Stimulated activated CD4-positive, alpha-beta T cell treated with anti-CD3 and anti-CD28 coated beads, Interleukin-4, amount 100 ng/mL, for 24 hours (primary cell): ENCODE measurements at places on chromosomes 3 and 15.
A peak's percentile ranks its signal among the peaks of the same experiment; 100 is the strongest.

DNA sequence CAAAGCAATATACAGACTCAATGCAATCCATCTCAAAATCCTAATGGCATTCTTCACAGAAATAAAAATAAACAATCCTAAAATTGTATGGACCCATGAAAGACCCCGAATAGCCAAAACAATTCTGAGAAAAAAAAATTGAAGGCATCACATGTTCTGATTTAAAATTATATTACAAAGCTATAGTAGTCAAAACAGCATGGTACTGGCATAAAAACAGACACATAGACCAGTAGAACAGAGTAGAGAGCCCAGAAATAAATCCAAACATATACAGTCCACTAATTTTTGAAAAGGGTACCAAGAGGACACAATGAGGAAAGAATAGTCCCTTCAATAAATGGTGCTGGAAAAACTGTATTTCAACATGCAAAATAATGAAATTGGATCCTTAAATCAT lies 70.4 kb upstream of the THRB start:
- no peak for DNase-seq

GRCh38 chr3:184174284-184174645 lies 390 bp upstream of the AP2M1 start:
- no peak for DNase-seq

GRCh38 chr3:53144446-53144845 lies 14.2 kb upstream of the RFT1 start:
- no peak for DNase-seq

DNA sequence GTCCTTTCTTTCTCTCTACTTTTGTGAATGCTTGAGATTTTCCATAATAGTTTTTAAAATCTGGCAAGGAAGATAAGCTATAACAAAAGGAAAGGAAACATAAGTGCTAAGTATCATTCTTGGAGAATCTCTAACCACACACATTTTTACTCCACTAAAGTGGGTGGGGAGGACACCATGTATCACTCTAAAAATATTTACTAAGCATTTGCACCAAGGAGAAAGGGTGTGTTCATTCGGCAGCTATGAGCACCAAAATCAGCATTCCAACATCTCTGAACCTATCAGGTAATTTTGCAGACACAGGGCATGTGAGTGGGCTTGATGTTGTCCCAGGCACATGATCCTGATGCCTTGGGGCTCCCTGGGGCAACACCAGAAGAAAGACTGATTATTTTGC lies 5.5 kb downstream of the B4GALT4 start:
- DNase-seq, result no peak

DNA sequence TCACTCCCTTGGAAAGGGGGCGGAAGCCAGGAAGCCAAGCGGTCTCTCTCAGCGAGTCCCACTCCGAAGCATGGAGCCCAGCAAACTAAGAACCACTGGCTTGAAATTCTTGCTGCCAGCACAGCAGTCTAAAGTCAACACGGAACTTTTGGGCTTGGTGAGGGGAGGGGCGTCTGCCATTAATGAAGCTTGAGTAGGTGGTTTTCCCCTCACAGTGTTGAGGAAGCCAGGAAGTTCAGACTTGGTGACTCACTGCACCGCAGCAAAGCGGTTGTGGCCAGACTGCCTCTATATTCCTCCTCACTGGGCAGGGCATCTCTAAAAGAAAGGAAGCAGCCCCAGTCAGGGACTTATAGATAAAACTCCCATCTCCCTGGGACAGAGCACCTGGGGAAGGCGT lies 665.4 kb upstream of the CBLB start:
- DNase-seq, result peak; percentile 56

DNA sequence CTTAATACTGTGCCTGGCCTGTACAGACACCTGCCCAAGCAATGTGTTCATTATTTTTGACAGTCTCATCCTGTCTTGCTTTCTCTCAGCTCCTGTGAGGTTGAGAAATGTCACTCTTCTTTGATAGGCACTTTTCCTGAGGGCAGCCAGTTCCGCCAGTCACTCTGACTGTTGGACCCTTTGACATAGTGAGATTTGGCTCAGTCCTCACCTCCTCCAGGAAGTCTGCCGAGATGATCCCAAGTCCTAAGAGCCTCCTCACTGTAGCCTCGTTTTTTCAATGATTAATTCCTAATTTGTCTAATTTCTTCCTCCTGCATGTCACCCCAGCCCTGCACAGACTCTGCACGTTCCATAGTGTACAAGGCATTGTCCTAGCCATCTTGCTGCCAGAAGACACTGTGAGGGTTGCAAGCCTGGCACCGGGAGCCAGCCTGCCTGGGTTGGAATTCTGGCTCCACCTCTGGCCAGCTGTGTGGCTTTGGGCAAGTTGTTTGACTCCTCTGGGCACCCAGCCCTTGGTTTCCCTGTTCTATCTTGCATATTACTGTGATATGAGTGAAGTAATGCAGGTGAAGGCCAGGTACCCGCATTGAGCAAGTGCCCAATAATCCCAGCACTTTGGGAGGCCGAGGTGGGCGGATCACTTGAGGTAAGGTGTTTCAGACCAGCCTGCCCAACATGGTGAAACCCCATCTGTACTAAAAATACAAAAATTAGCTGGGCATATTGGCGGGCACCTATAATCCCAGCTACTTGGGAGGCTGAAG lies 24.3 kb downstream of the RPLP1 start:
- DNase-seq, result no peak

- no peak for DNase-seq
These were observed 184.0 kb upstream of the CNTN6 start for GRCh38 chr3:908839-909238.

DNA sequence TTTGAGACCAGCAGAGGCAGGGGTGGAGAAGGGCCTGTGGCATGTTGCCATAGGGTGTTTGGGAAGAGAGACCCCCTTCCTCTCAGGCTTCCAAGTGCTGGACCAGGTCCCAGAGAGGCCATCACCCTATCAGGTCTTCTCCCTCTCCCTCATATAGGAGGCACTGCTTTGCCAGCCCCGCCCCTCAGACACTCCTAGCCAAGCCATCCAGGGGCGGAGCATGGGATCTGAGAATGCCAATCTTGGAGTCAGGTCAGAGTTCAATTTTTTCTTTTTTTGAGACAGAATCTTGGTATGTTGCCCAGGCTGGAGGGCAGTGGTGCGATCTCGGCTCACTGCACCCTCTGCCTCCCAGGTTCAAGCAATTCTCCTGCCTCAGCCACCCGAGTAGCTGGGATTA lies 32.7 kb downstream of the CRABP1 start:
- no peak for DNase-seq

DNA sequence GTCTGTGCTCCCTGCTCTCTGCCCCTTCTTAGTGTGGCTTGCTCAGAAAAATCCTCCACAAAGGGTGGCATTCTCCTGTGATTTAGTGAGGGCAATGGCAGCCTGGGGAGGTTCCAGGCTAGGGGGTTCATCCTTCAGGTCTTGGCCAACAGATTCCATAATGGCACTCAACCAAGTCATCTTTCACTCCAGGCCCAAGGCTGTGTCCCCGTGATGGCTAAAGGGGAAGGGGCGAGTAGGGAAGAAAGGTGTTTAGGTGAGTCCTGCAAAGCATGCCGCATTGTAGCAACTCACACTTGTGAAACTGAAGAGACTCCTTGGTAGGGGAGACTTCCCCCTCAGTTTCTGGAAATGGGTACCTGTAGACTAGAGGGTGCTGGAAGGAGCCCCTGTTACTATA lies 105.6 kb downstream of the THSD4 start:
- no peak for DNase-seq

DNA sequence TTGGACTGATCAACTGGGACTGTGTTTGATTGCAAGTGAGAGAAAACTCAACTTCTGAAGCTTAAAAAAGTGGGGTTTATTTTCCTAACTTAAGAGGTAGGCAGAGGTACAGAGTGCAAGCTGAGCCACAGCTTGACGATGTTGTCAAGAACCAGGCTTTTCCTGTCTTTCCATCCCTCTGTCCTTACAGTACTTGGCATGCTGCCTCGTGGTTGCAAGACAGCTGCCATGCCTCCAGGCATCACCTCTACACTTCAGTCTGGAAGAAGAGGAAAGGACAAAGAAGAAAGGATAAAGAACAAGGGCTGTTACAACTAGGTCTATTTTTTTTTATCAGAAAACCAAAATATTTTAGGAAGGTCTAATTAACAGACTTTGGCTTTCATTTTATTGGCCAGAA lies 51.8 kb upstream of the GALNT15 start:
- no peak for DNase-seq

DNA sequence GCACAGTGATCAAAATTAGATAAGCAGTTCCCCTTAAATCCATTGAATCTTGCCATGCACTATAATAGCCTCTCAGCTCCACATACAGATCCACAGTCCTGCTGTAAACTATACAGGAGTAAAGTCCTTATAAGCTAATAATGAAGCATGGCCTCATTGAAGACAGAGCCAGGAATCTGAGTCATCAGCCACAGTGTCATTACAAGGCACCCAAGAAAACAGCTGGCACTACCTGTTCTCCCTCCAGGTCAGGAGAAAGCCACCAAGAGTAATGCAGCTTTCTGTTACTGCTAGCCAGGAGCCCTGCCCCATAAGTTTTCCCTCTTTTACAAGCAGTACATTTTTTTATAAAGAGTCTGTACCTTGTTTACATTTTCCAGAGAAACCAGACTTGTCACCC lies 27.3 kb downstream of the WDR49 start:
- no peak for DNase-seq

GRCh38 chr3:115624029-115624741 lies 875 bp downstream of the GAP43 start:
- DNase-seq, result no peak

DNA sequence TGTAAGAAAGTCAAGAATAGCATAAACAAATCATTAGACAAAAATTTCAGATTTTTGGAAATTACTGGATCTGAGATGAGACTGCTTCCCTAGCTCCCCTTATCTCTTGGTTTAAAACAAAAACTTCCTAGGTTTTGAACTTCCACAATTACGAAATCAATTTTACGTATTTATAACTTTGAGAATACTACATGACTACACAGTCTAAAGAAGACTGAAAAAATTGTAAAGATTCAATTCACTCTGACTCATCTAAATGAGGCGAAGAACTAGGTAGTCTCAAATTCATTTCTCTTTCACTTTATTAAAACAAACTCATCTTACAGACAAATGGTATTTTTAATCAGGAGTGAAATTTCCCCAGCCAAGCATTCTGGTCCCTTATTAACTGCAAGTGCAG lies 10.3 kb downstream of the CCDC54 start:
- DNase-seq, result no peak

GRCh38 chr3:120652896-120653545 lies 29.0 kb downstream of the HGD start:
- DNase-seq, result no peak

GRCh38 chr3:142501004-142501926 lies 53.4 kb upstream of the XRN1 start:
- DNase-seq, result no peak

DNA sequence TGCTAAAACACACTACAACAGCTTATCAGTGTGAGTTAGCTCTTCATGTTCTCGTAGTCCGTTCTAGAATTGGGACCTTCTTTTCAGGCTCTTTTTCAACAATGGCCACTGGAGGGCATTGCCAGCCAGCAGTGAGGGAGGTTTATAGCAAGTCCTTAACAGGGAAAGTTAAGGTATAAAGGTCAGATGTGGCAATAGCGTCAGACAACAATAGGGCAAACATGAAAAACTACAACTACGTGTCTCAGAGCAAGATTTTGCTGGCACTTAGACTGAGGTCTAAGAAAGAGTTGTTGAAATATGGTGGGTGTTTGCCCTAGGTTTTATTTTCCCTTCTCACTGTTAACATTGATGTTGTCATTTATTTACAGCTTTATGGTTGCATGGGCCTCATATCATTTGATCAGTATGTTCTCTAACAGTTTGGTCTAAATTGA lies 161.4 kb downstream of the GMNC start:
- DNase-seq, result no peak

DNA sequence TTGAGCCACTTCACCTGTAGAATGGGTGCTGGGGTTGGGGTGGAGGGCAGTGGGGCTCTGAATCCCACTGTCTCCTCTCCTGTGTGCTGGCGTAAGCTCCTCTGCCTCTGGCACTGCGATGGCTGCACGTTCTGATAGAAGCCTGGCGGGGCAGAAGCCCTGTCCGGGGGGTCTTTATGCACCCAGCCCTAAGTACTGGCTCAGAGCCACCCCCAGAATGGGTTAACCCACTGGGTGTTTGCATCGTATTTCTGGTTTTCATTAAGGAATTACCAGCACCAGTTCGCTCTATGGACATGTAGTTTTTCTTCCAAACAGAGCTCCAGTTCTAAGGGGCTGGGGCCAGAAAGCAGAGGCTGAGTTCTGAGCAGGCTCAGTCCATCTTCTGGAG lies 37.7 kb upstream of the CDCP1 start:
- no peak for DNase-seq
